Right atrium auricular region (tissue), 2 donors: ENCODE measurements at places on chromosomes 5 and 9. TPM values are rescaled to one million over a fixed set of nuclear protein-coding genes. Genes with fewer than 3 reads are reported as not detected.

Gene PCDHAC2
- total RNA-seq = 4.1 TPM

Gene RNF14
- 74.6 TPM for total RNA-seq

Gene PRR16
- total RNA-seq = 6.3 TPM

Gene SPATA31D4
- not detected for total RNA-seq

Gene KLF4
- total RNA-seq = 62.9 TPM

DNA sequence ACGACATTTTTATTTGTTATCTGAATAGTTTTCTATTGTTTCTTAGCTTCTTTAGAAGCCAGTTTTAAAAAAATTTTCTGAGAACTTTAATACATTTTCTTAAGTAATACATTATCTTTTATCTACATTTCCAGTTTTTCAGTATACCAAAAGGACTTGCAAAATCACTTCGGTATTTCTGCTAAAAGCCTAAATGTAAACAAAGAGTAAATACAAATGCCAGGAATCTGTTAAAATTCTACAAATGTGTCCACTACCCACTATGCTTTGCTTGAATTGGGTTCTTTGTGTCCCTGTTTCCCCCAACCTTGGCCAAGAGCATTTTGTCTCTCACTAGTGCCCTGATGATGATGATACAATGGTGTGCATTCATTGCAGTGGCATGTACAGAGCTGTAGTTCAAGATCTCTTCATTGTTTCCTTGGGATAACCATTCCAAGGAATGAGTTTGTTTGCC is 611.2 kb downstream of the NR2F1-AS1 start:
- no peak for DNase-seq

GRCh38 chr9:131018621-131019020 is 9.6 kb downstream of the LAMC3 start:
- DNase-seq = no peak

- no peak for DNase-seq
These were observed 3.7 kb upstream of the ICE1 start for GRCh38 chr5:5418764-5419163.

DNA sequence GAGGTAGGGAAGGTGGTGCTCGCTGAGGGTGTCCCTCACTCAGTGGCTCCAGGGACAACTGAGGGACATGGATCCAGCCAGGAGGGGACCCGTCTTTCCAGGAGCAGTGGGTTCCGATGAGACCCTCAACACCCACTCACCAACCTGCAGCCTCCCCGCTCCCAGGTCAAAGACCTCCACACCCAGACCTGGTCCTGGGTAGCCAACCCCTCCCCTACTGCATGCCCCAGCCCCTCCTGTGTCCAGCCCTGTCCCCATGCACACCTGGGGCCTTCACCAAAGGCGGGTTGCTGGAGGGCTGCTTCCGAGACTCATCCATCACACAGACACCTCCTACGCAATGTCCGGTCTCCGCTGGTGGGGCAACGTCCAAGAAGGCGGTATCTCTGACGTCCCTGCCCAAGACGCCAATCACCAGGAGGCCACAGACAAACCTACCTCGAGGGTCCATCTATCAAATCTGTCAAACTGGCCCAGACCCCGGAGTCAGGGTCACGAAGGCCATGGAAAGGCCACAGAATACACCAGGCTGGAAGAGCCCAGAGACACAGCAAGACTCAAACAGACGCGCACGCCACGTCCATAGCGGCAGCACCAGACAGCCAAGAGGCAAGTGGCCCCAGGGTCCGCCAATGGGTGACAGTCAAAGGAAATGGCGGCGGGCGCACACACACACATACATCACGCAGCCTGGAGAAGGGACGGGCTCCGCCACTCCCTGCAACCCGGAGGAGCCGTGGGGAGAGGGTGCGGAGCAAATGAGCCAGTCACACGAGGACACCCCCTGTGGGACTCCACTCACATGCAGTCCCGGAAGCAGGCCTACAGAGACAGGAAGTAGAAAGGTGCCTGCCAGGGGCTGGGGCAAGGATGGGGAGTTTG is 10.8 kb downstream of the NACC2 start:
- DNase-seq = no peak

DNA sequence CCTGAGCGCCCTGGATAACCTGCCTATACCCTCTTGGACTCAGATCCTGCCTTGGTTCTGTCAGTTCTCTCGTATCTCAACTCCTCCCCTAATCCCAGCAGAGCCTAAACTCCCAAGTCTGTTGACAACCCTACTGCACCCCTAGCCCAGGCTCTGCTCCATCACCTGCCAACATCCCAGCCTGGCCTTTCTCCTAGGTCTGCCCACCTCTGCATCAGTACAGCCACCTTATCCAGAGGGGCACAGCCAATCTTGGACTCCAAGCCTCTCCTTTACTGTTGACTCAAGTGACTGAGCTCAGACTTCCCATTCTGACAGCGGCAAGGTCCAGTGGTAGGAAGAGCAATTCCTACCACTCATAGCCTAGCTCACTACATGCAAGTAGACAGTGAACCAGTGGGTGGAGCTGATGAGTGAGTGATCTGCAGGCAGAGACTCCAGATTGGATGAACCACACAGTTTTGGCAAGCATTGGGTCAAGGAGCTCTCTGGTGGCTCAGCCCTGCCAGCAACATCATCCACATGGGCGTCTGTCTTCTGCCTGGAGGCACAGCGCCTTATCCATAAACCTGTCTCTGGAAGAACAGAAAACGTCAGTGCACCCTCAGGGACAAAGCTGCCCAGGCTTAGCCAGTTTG is 26.5 kb downstream of the TRMO start:
- DNase-seq = no peak

DNA sequence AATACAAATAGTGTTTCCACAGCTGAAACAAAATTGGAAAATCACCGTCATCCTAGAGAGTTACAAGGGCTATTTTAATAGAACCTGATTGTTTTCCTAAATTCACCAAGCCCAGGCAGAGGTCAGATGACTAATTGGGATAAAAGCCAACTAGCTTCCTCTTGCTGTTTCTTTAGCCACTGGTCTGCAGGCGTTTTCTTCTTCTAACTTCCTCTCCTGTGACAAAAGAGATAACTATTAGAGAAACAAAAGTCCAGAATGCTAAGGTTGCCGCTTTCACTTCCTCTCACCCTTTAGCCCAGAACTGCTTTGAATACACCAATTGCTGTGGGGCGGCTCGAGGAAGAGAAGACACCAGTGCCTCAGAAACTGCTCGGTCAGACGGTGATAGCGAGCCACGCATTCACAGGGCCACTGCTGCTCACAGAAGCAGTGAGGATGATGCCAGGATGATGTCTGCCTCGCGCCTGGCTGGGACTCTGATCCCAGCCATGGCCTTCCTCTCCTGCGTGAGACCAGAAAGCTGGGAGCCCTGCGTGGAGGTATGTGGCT is at the start of gene TLR4:
Gene TLR4 (plus strand): TSS at position 380 of the 552 bp plus-strand sequence. CDS start 70 bp downstream, at position 450.
- DNase-seq = peak; percentile 84

DNA sequence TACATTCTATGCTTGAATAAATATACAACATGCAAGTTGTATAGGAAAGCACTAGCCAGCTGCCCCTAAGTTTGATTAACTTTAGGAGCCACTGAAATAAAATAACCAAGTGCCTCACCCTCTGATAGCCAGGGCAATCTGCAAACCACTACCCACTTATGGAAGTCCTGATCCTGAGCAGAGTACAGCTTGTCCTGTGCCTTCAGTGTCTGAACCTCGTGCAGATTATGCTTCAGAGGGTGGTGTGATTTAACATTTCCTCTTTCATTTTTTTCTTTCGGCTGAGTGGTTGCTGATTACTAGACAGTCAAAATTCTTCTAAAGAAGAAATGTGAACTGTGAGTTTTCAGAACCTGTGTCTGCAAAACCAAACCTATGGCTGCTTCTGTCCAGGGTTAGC is 327.7 kb downstream of the PIK3R1 start:
- no peak for DNase-seq
